Cerebellum (tissue), 4 donors: ENCODE measurements at places on chromosomes 1 and 21.

DNA sequence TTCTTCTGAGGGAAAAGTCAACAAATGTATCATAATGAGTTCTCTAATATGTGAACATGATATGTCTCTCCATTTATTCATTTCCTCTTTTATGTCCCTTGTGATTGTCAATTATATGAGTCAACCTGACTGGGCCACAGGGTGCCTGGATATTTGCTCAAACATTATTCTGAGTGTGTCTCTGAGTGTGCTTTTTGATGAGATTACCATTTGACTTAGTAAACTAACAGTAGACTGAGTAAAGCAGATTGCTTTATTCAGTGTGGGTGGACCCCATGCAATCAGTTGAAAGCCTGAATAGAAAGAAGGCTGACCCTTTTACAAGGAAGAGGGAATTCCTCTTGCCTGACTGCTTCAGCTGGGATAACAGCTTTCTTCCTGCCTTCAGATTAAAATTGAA, 142.6 kb downstream of the SLC35F3 start:
- no peak for DNase-seq

- DNase-seq, result no peak
Measured at GRCh38 chr1:76503100-76503499, 364.2 kb upstream of the ST6GALNAC5 start.

- no peak for DNase-seq
Measured at GRCh38 chr1:47106792-47107191, 30.4 kb upstream of the CYP4A22 start.

DNA sequence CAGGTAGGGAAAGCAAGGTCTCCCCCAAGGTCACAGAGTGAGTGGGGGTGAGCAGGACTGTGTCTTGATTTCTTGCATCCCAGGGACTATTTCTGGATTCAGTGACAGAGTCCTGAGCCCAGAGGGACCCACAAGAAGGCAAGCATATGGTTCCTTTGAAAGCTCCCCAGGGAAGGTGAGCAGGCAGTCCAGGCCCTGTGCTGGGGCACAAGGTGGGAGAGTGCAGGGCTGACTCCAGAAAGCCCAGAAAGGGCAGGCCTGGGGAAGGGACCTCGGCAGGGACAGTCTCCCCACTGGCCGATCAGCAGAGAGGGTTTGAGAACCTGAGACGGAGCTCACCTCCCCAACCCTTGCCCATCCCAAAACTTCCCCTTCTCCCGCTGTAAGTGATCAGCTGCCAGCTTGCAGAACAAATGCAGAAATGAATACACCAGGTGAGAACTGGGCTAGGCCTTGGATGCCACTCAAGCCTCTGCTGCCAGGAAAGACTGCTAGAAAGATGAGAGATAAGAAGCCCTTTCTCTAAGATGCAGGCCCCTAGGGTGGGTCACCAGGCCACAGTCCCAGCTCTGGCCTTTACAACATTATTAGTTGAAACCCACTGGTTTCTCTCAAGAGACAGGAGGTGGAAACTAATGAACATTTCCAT, 121.0 kb downstream of the GLIS1 start:
- DNase-seq, result no peak

DNA sequence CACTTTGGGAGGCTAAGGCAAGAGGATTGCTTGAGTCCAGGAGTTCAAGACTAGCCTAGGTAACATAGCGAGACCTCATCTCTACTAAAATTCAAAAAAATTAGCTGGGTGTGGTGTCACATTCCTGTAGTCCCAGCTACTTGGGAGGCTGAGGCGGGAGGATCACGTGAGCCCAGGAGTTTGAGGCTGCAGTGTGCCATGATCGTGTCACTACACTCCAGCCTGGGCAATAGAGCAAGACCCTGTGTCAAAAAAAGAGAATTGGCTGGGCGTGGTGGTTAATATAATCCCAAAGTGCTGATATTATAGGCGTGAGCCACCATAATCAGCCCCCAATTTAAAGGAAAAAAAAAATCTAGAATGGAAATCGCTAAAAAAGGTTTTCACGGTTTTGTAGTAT, 7.0 kb downstream of the MACO1 start:
- DNase-seq, result no peak

- DNase-seq, result no peak
Measured at GRCh38 chr1:113035086-113035485, 37.9 kb upstream of the LRIG2 start.

DNA sequence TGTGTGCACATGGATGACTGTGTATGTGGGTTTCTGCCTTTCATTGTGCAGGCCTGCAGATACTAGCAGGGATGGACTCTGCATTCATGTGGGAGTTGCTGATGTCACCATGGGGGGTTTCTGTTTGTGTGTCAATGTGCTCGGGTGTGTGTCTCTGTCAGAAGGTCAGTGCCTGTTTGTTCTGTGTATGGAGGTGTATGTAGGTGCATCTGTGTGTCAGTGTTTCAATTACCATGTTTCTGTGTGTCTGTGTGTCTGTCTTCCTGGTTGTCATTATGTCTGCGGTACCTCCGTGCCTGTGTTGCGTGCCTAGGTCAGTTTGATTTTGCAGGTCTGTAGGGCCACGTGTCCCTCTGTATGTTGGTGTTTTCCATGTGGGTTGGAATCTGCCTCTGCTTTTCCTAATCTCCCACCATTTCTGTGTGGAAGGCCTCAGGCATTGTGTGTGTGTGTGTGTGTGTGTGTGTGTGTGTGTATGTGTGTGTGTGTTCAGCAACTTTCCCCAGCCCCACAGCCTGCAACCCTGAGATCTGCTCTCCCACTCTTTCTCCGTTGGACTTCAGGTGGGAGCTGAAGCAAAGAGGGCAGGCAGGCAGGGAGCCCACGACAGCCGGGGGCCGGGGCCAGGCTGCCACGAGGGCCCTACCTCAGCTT, 36.7 kb upstream of the WASF2 start:
- DNase-seq, result no peak
